GM23248 (cell line): ENCODE measurements at places on chromosomes 1 and 21.

DNA sequence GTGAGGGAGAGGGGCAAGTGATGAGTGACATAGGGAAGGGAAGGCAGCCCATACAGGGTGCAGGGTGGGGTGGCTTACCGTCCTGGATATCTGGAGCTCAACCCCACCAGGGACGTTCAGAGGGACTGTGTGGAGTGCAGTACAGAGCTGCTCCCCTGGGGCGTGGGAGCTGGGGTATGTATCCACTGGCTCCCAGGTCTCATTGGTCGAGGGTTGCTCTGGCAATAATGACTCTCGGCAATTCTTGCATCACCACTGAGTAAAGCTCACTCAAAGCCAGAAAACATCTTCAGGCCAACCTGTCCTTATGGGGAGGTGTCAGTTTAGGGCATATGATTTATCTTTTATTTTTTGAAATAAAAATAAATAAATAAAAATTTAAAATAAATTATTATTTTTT lies 43.2 kb upstream of the RUNX3 start:
- no peak overlapping the region for H3K4me3 ChIP-seq
- H3K27ac ChIP-seq = no peak overlapping the region
- H3K27me3 ChIP-seq = peaks cover 5% of the 10 kb centered on the region; the same call in 1 of the 2 replicates
- H3K4me1 ChIP-seq = peaks cover 17% of the 10 kb centered on the region; the same call in 1 of the 2 replicates

GRCh38 chr21:33197496-33197895 lies 32.2 kb upstream of the IFNAR2 start:
- no peak overlapping the region for H3K4me3 ChIP-seq
- H3K36me3 ChIP-seq = no peaks in the 10 kb centered on the region
- no peak overlapping the region for H3K27ac ChIP-seq
- H3K4me1 ChIP-seq = no peaks in the 10 kb centered on the region

- no peaks in the 10 kb centered on the region for H3K27me3 ChIP-seq
- peak overlapping the region; percentile 98 for H3K27ac ChIP-seq
Measured at GRCh38 chr1:206706298-206706791, 21.6 kb downstream of the MAPKAPK2 start.

DNA sequence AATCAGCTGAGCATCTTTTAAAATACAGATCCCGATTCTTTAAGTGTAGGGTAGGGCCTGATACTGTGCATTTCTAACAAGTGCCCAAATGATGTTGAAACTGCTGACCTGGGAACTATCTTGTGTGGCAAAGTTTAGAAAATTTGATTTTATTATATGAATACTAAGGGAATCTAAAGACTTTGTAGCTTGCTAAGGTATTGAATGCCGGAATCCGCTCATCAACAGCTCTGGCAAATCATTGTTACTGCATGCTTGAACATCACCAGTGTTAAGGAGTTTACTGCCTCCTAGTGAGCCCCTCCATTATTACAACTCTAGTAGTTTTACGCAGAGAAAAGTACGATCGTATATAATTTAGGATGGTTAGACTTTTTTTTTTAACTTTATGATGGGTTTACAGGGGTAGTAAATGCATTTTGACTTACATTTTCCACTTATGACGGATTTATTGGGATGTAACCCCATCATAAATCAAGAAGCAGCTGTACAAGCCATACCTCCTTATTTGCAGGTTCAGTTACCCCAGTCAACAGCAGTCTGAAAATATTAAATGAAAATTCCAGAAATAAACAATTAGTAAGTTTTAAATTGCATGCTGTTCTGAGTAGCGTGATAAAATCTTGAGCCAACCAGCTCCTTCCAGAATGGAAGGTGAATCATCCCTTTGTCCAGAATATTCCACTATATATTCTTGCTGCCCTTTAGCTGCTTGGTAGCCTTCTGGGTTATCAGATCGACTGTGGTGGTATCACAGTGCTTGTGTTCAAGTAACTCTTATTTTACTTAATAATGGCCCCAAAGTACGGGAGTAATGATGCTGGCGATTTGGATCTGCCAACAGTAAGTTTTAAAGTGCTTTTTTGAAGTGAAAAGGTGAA lies 892 bp downstream of the TYW3 start:
- peak overlapping the region; percentile 100 for H3K4me3 ChIP-seq
- no peaks in the 10 kb centered on the region for H3K27me3 ChIP-seq
- peaks cover 32% of the 10 kb centered on the region; the same call in 1 of the 2 replicates for H3K4me1 ChIP-seq
- DNase-seq = peak; percentile 87
- peaks cover 17% of the 10 kb centered on the region; the same call in 1 of the 2 replicates for H3K36me3 ChIP-seq

DNA sequence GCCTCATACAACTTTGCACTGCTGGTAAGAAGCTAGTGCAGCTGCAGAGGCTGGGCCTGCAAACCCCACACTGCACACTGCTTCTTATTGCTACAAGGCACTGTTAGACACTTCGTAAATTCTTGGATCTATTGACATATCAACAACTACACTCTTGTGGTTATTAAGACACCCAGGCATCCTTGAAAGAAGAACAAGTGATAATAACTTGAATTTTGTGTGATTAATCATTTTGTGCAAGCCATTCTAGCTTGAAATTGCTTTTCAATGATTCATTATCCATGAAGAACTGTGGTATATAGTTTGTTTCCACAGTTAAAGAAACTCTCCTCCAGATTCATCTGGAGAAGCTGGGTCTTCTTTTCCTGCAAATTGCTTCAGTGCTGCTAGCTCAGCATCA lies 33.7 kb upstream of the IFI44L start:
- H3K27ac ChIP-seq = no peak overlapping the region
- DNase-seq = peak; percentile 67
- H3K4me3 ChIP-seq = no peak overlapping the region
- peaks cover 2% of the 10 kb centered on the region; the same call in 1 of the 2 replicates for H3K27me3 ChIP-seq

DNA sequence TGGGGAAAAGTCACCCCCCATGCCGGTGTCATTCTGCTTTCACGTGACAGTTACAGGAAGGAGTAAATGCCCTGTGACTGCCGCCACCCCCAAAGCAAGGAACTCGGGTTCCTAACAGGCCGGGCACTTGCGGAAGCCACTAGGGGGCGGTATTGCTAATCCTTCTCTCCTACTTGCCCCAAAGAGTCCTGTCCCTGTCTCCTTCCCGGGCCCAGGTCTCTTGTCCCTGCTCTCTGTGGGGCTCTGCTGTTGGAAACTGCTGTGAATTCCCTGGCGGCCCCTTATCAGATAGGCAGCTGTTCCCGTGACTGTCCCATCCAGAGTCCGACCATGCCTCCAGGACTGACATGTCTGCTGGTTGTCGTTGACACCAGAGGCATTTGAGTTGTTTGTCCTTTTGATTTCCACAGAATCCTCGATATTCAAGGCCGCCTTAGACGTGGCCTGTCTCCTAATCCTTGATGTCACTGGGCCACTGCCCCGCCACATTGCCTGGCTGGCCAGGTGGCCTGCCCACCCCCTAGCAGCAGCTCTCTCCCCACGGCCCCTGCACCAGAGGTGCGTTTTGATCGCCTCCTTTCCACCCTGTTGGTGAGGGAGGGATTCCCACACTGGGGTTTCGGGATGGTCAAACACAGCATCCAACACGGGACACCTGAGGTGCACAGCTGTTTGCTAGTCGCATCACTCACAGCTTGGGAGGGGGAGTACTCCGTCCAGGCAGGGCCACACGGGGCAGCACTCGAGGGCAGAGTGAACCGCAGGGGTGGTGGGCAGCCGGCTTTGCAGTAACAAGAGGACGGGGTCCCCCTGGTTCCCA lies 37.3 kb downstream of the CHAF1B start:
- H3K27ac ChIP-seq = no peak overlapping the region
- DNase-seq = peak; percentile 66
- H3K27me3 ChIP-seq = no peaks in the 10 kb centered on the region
- H3K36me3 ChIP-seq = no peaks in the 10 kb centered on the region
- no peak overlapping the region for H3K4me3 ChIP-seq

DNA sequence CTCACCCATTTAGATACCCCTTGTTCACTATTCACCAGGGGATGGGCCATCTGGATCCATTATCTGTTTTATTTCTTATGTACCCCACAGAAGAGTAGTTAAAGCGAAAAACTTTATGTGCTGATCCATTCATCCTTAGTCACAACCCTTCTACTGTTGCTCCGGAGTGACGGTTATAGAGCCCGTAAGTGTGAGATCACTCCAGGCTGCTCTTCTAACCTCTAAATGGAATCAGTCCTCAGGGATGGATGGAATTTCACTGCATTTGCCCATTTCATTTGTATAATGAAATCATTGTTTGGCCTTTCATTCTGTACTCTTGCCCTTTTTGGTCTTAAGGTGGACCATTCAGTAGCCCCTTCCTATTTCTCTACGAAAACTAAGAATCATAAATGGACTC lies 409.3 kb upstream of the RUNX1 start:
- no peak overlapping the region for H3K4me3 ChIP-seq
- no peak for DNase-seq
- H3K27me3 ChIP-seq = no peaks in the 10 kb centered on the region
- no peak overlapping the region for H3K27ac ChIP-seq

DNA sequence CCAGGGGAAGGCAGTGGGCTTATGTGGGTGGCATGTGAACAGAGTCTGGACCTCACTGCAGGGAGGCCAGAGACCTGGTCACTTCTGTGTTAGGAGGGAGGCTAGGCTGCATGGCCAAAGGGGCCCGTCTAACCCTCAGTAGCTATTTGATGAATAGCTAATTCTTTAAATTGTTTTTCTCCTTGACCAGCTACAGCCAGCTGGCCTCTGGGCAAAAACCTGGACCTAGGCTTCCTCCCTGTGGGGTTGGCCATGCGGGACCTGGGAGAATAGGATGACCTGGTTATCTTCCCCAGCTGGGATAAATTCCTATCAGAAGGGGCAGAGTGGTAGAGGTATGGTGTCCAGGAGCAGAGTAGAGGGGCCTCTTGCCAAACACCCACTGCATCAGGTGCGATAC lies 79.4 kb downstream of the TNR start:
- no peaks in the 10 kb centered on the region for H3K4me1 ChIP-seq
- DNase-seq = no peak
- no peak overlapping the region for H3K4me3 ChIP-seq
- H3K27me3 ChIP-seq = no peaks in the 10 kb centered on the region

GRCh38 chr1:3984586-3984985 lies 84.5 kb upstream of the C1orf174 start:
- DNase-seq = no peak
- H3K4me1 ChIP-seq = no peaks in the 10 kb centered on the region
- no peak overlapping the region for H3K27ac ChIP-seq
- H3K27me3 ChIP-seq = no peaks in the 10 kb centered on the region
- H3K36me3 ChIP-seq = no peaks in the 10 kb centered on the region
- H3K4me3 ChIP-seq = no peak overlapping the region

- H3K27ac ChIP-seq = peak overlapping the region; percentile 94
- H3K4me1 ChIP-seq = peaks cover 61% of the 10 kb centered on the region
- no peaks in the 10 kb centered on the region for H3K27me3 ChIP-seq
Measured at GRCh38 chr1:161733526-161733925, 12.2 kb downstream of the FCRLB start.

GRCh38 chr1:180211860-180212229 lies 18.2 kb upstream of the LHX4 start:
- no peaks in the 10 kb centered on the region for H3K27me3 ChIP-seq
- no peaks in the 10 kb centered on the region for H3K36me3 ChIP-seq
- peak; percentile 29 for DNase-seq
